Metanephros (tissue), 2 donors: ENCODE measurements at places on chromosomes 4 and X. TPM values are rescaled to one million over a fixed set of nuclear protein-coding genes. Genes with fewer than 3 reads are reported as not detected.

The PGAM4 gene
- not detected for total RNA-seq

The BCAP31 gene
- 94.9 TPM for total RNA-seq

The CYLC1 gene
- not detected for total RNA-seq

The GPRASP1 gene
- total RNA-seq = 15.5 TPM

The CHST7 gene
- total RNA-seq = 8.5 TPM

The SOD3 gene
- 28.8 TPM for total RNA-seq

The TCEAL3 gene
- total RNA-seq = 6.8 TPM

The UGT2B17 gene
- total RNA-seq = not detected

The CLTRN gene
- total RNA-seq = 10.3 TPM

The GAGE12F gene
- total RNA-seq = not detected

The RPL9 gene
- 1,202 TPM for total RNA-seq

The ERAS gene
- not detected for total RNA-seq

The F11 gene
- total RNA-seq = 2.5 TPM

The MAGED4 gene
- total RNA-seq = 60.8 TPM

The PLK4 gene
- 16.9 TPM for total RNA-seq

The BBS12 gene
- 10.4 TPM for total RNA-seq

The SOX3 gene
- not detected for total RNA-seq

The ARAP2 gene
- total RNA-seq = 17.4 TPM

The ATP2B3 gene
- 0.12 TPM for total RNA-seq

The STAP1 gene
- 0.35 TPM for total RNA-seq

The RNF150 gene
- total RNA-seq = 47.2 TPM

The CBR4 gene
- total RNA-seq = 32.3 TPM

The PITX2 gene
- 8.8 TPM for total RNA-seq

The SMIM10L2A gene
- total RNA-seq = 4.8 TPM

The NKX1-1 gene
- total RNA-seq = not detected

The USP11 gene
- total RNA-seq = 160 TPM

The CENPE gene
- total RNA-seq = 5.2 TPM

The NKAP gene
- total RNA-seq = 5.8 TPM

The CD38 gene
- 1.9 TPM for total RNA-seq

The GPR119 gene
- total RNA-seq = not detected

The IL15 gene
- 4.0 TPM for total RNA-seq

The CLDN22 gene
- total RNA-seq = not detected
